ENCODE measurements at places on chromosomes 4 and X.

GRCh38 chr4:14110407-14110806, 482.9 kb upstream of the BOD1L1 start:
- no peak for DNase-seq

GRCh38 chrX:374596-374995, 12.1 kb downstream of the PPP2R3B start:
- no peak for DNase-seq

DNA sequence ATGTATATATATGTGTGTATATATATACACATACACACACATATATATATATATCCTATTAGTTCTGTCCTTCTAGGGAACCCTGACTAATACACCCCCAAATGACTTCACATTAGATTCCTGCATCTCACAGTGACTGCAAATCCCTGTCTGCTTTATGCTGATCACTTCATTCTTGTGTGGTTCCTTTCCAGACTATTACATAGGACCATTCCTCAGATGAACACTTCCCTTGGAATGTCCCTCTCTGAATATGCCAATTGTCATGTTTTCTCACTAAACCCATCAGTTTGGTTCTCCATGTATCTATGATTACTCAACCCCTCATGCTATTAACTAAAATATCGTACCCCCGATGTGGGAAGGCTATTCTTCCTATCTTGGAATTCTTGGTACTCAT, 605.2 kb upstream of the NR3C2 start:
- no peak for DNase-seq

- no peak for DNase-seq
Observed at GRCh38 chr4:154473497-154473896, 18.1 kb downstream of the DCHS2 start.

- no peak for DNase-seq
Observed at GRCh38 chr4:117400039-117400835, 314.9 kb upstream of the TRAM1L1 start.

DNA sequence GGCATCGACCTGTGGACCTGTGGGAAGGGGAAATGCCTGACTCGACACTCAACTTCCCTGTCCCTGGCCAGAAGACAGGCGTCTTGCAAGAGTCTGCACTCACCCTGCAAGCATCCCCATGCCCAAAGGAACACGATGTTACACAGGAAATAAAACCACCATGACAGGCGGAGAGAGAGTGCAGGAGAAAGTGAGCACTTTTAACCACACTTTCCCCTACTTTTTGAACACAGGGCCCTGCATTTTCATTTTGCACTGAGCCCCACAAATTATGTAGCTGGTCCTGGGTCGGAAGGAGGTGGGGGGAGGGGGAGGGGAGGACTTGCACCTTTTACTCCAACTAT, 13.8 kb upstream of the MAN2B2 start:
- DNase-seq, result no peak
